ENCODE measurements at places on chromosomes 11 and 22.

DNA sequence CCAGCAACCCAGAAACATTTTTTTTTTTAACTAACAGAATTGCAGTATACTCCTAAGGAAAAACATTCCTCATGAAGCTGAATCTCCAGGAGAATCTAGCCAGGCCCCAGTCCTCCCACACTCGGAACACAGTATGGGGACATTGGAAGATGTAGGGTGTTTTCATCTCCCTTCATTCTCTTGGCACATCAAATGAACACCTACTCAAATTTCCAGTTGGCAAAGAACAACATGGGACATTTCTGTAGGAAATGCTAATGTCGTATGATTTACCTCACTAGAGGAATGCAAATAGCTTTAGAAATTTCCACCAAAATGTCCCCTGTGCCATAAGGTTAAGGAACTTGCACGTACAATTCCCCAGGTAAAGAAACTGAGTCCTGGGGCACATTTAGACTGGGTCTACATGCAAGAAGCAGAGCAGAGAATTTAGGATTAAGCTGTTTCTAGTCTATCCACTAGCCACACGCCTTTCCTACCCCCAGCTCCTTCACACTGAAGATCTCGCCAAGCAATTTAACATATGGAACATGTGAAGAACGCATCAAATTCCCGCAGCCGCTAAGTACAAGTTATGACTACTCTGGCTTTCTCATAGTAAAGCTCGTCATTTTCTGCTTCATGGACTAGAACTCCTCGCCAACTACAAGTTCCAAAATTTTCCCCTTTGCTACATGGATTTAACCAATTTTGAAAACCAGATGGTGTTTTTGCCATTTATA is 2.9 kb upstream of the CADM1 start:
- DNase-seq = no peak

DNA sequence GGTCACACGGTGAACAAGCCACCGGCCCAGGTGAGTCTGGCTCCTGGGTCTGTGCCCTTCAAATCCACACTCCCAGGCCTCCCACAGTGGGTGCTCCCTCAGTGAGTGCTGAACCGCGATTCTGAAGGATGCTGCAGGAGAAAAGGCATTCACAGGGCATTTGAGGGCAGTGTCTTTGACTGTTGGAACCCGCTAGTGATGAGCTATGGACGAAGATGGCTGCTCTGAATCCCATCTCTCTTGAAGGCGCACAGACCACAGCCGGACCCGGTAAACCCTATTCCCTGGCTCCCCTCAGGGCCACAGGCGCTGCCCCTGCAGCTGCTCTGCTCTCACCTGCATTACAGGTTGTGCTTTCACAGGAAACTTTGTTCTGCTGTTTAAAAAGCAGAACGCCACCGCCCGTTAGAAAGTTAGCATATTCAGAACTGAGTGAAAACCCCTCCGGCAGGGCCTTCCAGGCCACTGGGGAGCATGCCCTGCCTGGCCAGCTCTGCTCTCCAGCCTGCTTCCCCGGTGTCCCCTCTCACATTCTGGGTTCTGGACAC is 3.2 kb downstream of the LRRC32 start:
- no peak for DNase-seq

- DNase-seq = no peak
These were observed 11.4 kb upstream of the TCP11L1 start for GRCh38 chr11:33027846-33028536.

DNA sequence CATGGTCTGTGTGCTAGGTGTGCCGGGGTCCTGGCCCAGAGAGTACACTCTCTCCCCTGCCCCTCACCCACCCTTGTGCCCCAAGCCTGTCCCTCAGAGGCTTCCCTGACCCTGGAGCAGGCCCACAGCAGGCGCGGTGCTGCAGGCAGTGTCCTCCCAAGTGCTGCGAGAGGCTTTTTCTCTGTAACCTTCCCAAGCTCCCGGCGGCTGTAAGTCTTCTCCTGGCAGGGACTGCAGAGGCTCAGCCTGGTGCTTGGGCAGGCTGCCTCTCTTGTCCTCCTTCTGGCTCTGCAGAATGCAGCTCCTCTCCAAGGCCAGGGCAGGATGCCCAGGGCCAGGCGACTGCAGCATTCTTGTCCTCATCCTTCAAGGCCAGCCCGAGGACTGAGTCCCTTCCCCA is 15.9 kb downstream of the RFPL1 start:
- no peak for DNase-seq

DNA sequence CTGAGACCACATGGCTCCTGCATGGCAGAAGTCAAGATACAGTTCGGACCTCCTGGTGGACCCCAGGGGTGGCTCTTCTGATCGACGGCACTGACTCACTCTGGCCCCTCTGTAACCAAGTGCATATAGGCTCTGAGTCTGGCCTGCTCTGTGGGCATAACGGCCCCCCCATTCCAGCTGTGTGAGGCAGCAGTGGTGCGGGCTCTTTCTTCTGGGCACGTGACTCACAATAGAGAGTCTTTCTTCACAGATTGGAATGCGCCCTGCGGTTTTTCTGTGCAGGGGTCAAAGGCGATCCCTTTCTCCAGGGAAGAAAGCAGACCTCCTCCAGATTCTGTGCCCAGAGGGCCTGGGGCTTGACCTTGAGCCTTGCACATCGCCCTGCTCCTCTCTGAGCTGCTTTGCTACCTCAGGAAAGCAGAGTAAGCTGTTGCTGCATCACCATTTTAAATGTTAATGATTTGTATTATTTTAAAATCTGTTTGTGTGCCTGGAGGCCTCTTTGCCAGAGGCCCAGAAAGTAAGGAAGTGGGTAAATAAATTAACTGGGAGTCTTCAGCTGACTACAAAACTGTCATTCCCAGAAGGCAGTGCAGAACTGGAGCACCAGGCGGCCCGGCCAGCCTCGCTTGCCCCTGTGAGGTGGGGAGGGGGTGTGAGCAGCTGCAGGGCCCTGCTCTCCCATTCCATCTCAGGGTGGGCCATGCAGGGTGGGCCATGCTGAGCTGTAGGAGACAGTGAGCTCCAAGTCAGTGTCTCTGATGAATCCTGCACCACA is 199.0 kb downstream of the GRIK4 start:
- DNase-seq = no peak
